Thoracic aorta endothelial cell (primary cell): ENCODE measurements at places on chromosomes 1 and 21. TPM values are rescaled to one million over a fixed set of nuclear protein-coding genes. Genes with fewer than 3 reads are reported as not detected.

The C8B gene
- total RNA-seq: not detected in 2 replicates

The LCE3E gene
- total RNA-seq: not detected in 2 replicates

The COL6A2 gene
- 0.50 and 0.80 TPM in 2 replicates for total RNA-seq

The LRRC39 gene
- 0.43 and 0.53 TPM in 2 replicates for total RNA-seq

The DLGAP3 gene
- 0.07 and 0.13 TPM in 2 replicates for total RNA-seq

The APOBEC4 gene
- total RNA-seq: not detected in 2 replicates

The RIPK4 gene
- total RNA-seq: not detected in 2 replicates

The FCRL2 gene
- not detected in 2 replicates for total RNA-seq

The KCNE2 gene
- not detected in 2 replicates for total RNA-seq

The TLCD4 gene
- 0.13 and 0.14 TPM in 2 replicates for total RNA-seq

The MFAP2 gene
- total RNA-seq: 13.6 and 14.6 TPM in 2 replicates

The SLAMF1 gene
- total RNA-seq: not detected in 2 replicates

The C1QA gene
- total RNA-seq: not detected in 2 replicates

The MANEAL gene
- 0.43 and 0.93 TPM in 2 replicates for total RNA-seq

The CD1E gene
- total RNA-seq: not detected in 2 replicates
